AG20443 (cell line): ENCODE measurements at places on chromosomes 5 and 9.
A peak's percentile ranks its signal among the peaks of the same experiment; 100 is the strongest.

- no peak for DNase-seq
Measured at GRCh38 chr9:5557606-5558587, 47.6 kb downstream of the PDCD1LG2 start.

DNA sequence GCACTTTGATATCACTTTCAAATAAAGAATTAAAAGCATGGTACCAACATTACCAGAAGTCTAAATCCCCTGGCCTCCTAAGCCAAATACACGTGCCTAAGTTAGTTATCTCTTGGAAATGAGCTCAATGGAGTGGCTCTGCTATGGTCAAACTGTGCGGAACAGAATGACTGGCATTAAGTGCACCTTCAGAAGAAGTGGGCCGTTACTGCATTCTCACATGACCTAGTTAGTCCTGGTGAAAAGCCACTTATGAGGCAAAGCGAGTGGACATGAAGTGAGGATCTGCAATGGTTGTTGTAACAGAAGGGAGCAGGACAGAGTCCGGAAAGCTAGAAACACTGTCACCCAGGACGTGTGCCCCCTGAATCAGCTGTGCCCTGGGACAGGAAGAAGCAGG, 633.1 kb downstream of the IRX1 start:
- DNase-seq = no peak

- peak; percentile 73 for DNase-seq
Measured at GRCh38 chr5:34586117-34586885, 69.8 kb upstream of the RAI14 start.

GRCh38 chr5:156119692-156120091, 207.3 kb upstream of the SGCD start:
- no peak for DNase-seq

DNA sequence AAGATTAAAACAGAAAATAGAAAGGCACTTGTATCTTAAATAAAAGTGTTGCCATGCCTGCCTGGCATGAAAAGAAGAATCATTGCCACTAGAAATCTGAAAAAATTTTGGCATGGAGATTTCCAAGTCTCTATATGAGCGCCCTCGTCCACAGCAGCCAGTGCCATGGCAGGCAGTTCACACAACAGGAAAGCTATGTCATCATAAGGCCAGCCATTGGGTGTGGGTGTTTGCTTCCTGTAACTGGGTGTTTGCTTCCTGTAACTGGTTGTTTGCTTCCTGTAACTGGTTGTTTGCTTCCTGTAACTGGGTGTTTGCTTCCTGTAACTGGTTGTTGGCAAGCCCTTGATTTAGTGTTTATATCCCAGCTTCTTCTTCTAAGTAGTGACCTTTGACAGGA, 446.7 kb downstream of the IRX1 start:
- DNase-seq = no peak

GRCh38 chr5:87210743-87211142, 56.9 kb upstream of the RASA1 start:
- no peak for DNase-seq

DNA sequence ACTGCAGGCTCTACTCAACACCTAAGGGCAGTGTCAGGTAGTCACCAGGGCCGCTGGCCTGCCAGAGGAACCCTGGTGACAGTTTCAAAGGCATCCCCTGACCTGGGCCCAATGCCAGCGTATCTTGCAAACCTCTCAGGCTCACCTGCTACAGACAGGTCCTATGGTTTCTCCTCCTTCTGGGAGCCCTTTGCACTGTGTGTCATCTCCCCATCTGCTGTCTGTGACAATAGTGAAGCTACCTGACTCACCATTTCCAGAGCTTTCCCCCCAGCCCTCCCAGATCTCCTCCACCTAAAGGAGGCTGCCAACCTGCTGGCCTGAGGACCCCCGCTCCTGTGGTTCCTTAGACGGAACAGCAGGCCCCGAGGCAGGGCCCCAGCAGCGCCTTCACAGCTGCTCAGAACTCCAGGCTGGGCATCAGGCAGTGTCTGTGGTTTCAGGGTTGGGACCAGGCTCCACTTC, 203.1 kb downstream of the FSTL4 start:
- DNase-seq = no peak

DNA sequence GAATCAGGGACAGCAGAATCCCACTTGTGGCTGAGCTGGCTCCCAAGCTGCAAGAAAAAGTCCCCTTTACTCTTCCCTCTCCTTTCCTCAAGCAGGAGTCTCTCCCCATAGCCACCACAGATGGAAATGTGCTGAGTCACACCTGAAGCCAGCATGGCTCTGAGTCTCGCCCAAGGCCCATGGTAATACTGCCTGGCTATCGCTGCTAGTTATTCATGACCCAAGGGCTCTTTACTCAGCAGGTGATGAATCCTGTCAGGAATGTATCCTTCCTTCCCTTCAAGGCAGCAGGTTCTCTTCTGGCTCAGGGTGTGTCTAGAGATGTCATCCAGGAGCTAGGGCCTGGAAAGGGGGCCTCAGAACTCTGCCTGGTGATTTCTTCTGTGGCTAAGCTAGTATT, 403.3 kb upstream of the PTPRD start:
- no peak for DNase-seq

- DNase-seq = no peak
Measured at GRCh38 chr5:74109344-74109743, 483.3 kb downstream of the ARHGEF28 start.

DNA sequence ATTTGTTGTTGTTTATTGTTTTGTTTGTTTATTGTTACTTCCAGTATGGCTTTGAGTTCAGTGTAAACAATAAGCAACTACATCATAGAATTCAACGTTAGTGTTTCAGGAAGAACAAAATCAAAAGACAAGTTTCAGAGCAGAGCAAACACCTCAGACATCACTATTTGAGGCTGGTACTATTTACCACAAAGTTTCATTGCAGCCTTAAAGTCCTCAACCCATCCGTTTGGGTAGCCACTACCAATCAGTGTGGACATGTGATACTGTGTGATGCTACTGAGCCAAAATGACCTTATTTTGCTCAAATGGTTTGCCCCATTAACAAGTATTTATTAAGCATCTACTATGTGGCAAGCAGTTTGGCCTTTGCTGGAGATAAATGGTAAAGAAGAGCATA, 458.5 kb upstream of the PTGER4 start:
- no peak for DNase-seq

GRCh38 chr9:81534138-81534875, 155.0 kb downstream of the TLE1 start:
- DNase-seq = no peak

DNA sequence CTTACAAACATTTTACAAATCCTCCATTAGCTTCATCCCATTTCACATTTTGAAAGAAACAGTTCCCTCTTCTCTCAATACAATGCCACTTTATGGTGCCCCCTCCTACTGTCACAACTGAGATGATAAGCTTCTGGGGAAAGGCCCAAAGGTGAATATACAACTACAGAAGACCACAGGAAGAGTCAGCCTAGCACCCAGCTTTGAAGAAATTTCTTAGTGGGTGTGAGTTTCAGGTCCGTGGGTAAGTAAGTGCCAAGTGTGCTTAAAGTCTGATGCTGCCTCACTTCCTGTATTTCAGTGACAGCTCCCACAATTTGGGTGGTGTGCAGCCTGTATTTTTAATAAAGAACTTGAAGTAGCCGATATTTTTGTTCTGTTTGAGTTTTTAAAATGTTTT, 68.1 kb downstream of the ARHGEF28 start:
- DNase-seq = no peak

GRCh38 chr9:131677049-131677443, 62.8 kb downstream of the RAPGEF1 start:
- peak; percentile 36 for DNase-seq

DNA sequence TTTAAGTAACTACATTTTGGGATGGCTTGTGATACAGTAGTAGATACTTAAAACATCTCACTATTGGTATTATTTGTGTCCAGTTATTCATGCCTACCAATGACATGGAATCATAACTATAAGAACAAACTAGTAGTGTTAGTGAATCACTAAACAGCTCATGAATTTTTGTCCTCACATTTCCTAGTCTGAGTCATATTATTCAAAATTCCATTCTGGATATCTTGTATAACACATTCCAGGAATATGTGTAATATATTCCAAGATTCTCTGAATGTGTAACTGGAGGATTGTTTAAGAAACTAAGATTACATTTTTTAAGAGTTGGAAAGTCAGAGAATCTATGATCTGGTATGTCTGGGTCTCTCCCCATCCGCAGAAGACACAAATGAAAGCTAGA, 565.3 kb upstream of the ZNF608 start:
- DNase-seq = peak; percentile 67

DNA sequence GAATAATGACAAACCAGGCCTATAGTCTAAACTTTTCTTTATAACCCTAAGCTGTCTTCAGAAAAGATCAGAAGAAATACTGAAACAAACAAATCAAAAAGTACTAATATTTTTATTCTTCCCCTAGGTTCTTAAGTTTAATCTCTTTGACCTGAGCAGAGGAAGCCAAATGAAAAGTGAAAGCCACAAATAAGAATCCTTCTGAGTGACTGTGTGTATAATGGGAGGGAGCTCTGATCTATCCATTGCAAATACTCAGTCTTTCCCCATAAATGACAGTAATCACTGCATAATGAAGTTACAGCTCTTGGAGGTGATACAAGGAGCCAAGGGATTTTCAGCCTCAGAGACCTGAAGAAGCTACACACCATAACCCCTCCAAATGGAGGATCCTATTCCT, 126.9 kb upstream of the ATP10B start:
- DNase-seq = no peak

- DNase-seq = no peak
Measured at GRCh38 chr5:60356745-60357144, 343.2 kb downstream of the DEPDC1B start.

DNA sequence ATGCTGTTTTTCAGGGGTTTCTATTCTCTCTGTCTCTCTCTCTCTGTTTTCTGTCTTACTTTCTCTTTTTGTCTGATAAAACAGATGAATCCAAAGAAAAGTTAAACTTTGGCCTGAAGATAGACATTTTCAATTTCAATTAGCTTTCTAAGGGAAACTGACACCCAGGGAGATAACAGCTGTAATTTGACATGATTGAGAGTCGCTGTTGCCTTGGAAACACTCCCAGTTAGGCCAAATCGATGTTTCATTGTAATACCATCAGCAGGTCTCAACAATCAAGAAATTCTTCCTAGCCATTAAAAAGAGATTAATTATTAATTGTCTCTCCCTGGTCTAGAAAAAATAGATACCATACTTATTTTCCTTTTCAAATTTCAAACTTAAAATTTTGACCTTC, 53.0 kb downstream of the ENTREP1 start:
- no peak for DNase-seq

- peak; percentile 27 for DNase-seq
Measured at GRCh38 chr5:44365345-44365744, 23.9 kb downstream of the FGF10 start.

GRCh38 chr5:80756292-80756691, 101.5 kb upstream of the DHFR start:
- no peak for DNase-seq

- DNase-seq = no peak
Measured at GRCh38 chr5:5291357-5291756, 131.1 kb upstream of the ICE1 start.

- DNase-seq = peak; percentile 55
Measured at GRCh38 chr5:58498340-58498942, 7.2 kb downstream of the GAPT start.

DNA sequence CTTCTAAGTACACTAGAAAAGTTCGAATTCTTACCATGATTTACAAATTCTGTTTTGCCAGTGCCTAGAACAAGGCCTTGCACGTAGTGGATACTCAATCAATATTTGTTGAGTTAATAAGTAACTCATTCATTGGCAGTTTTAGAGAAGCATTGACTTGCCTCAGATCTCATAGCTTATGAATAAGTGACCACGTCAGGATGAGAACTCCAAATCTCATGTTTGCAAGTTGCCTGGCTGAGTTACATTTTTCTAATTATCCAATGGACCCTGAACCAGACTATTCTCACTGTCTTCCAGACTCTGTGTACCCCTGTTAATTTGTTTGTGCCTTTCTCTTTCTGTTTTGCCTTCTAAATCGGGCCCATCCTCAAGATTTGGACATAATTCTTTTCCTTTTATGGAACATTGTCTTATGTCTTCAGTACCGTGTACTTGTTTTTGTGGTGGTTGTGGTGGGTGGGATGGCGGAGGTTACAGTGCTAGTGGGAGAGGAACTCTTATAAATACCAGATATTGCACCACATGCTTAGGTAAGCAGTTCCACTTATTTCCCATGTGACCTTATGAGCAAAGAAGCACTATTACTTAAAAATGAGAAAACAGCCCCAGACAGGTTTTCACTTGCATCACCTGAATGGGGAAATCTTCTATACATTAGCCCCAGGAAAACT, 96.3 kb downstream of the UNC13B start:
- no peak for DNase-seq

DNA sequence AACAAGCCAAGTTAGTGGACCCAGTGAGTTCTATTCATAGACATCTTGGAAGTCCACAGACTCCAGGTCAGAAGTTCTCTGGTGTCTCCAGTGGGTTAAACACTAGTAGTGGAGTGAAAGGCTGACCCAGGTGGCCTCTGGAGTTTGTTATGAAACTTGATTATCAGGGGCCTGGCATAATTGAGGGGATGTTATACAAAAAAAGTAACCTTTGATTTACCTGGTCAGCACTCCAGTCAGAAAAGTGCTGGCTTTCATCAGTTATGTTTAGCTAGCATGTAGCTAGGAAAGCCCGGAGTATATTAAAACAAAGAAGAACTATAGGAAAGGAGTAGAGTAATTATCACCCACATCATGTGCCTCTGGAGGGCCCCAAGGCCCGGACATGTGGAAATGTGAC, 171.1 kb downstream of the CD180 start:
- no peak for DNase-seq

- no peak for DNase-seq
Measured at GRCh38 chr5:173103411-173103810, 40.9 kb upstream of the BNIP1 start.

- DNase-seq = no peak
Measured at GRCh38 chr5:97801461-97801860, 618.4 kb upstream of the RIOK2 start.

DNA sequence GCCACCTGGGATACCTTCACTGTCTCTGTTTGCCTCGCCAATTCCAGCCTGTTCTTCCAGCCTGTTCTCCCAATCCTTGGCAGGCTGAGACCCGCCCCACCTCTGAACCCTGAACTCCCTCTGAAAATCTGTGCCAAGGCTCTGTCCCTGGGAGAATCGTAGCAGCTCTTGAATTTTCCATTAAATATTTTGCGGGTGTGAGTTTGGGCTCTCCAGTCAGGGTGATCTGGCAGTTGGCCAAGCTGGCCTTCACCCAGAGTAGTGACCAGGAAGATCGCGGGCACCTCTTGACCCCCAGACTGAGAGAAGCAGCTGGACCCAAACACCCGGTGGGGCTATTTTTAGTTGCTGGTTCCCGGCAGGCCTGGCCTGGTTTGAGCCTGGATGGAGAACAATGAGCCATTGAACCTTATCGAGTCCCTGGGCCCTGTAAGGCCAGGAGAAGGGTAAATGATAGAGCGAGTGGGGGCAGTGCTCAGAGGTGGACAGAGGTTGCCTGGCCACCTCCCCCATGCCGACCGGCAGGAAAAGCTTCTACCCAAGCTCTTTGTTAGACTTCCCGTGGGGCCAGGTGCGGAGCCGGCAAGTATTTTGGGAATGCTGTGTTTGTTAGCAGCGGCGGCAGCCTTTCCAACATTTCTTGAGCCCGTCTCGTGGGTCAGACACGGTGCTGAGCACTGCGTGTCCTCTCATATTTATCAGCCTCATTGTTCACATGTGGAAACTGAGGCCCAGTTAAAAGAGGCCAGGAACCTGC, 146.2 kb downstream of the RGS3 start:
- no peak for DNase-seq

- DNase-seq = no peak
Measured at GRCh38 chr9:23254404-23255184, 571.4 kb downstream of the ELAVL2 start.

- no peak for DNase-seq
Measured at GRCh38 chr5:107502676-107503060, 168.1 kb downstream of the EFNA5 start.

GRCh38 chr5:37121027-37121426, 128.1 kb downstream of the CPLANE1 start:
- no peak for DNase-seq
